ENCODE measurements at places on chromosomes 1 and 21.

- DNase-seq, result no peak
Observed at GRCh38 chr1:88216441-88216840, 467.6 kb upstream of the PKN2 start.

DNA sequence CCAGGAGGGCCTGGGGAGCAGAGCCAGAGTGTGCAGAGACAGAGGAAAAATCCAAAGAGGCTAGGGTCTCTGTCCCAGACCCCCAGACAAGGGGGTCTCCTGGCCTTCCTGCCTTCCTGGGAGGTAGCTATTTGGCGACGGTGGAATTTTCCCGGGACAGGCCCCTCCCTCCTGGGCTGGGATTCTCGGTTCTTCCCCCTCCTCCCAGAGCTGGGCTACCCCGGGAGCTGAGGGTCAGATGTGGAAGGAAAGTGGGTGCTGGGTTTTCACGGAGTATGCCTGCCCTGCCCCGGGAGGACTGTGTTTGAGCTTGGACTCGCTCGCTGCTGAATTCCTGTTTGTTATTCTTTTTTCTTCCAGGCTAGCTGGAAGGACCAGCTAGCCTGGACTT lies 759 bp downstream of the AMPD2 start:
- no peak for DNase-seq

DNA sequence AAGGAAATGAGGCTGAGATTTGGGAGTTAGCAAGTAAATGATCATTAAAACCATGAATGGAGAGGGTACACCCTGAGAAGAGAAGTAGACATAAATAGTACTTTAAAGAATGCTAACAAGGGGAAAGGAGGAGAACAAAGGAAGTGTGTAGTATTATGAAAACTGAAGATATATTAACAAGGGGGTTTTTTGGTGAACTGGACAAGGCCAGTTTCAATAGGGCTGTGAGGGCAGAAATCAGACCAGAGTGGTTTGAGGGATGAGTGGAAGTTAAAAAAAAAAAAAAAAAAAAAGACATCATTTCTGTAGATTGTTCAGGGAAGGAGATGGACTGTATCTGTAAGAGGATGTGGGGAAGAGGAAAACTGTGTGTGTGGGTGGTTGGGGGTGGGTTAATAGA lies 137.1 kb downstream of the PLA2G4A start:
- DNase-seq, result no peak

DNA sequence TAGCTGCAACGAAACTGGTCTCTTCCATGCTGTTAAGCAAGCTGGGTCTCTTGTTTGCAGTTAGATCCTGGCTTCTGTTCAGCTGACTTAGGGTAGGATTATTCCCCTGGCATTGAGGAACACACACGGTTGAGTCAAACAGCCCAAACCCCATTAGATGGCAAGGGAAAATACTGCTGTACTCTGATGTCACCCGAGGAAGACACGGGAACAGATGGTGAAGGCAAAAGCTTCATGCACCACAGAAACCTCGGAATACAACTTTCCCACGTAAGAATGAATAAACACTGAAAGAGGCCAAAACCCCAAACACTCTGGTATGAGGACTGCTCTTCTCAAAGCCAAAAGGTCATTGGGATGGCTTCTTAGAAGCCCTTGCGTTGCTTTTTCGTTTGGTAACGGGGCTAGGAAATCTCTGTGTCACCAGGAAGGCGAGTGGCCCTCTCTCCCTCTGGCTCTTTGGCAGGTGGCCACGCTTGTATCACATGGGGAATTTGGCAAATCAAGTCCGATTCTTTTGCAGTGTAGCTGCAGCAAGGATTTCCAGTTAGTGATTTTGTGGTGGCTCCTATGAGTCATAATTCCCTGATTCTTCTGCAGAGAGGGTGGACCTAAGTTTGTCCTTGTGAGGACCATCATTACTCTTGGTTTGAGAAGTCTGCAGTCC lies 16.7 kb upstream of the LYST start:
- no peak for DNase-seq

DNA sequence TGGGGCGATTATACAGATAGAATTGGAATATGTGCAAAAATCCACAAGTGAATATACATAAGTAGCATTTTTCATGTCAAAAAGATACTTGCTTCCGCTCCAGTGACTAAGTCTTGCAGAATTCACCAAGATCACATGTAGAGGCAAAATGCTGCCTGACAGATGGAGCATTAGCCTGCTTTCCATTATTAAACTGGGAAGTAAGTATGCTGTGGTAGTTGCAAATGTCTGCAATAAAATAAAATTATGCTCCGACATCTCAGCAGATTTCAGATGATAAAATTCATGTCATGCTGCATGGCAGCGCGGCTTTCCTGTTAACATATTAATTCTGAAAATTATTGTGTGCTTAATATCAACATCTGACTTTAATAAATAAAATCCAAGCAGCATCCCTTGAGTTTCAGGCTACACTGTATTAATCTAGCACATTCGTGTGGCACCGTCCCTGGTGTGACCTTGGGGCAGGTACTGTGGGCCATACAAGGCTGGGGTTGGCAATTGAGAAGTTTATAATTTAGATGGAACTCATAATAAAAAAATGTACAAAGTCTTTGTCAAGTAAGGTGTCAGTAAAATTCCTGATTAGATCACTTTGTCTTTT lies 366.4 kb upstream of the ZP4 start:
- DNase-seq, result no peak

DNA sequence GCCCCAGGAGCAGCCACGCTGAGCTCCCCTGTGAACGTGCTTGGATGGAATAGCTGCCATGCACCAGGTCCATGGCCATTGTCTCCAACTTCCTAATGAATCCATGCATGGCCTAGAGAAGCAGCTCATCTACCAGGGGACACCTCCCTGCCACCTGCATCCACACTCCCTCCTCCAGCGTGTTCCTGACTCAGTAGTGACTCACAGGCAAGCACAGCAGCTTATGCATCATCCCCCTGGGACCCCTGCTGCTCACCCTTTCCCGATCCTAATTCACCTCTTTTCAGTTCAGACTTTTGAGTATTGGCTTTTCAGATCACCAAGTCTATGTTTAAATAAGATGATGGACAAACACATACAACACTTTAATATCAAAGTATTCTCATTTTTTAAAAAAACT lies 39.9 kb upstream of the TADA1 start:
- no peak for DNase-seq

- DNase-seq, result no peak
Observed at GRCh38 chr1:235004840-235005391, 123.7 kb downstream of the TOMM20 start.

DNA sequence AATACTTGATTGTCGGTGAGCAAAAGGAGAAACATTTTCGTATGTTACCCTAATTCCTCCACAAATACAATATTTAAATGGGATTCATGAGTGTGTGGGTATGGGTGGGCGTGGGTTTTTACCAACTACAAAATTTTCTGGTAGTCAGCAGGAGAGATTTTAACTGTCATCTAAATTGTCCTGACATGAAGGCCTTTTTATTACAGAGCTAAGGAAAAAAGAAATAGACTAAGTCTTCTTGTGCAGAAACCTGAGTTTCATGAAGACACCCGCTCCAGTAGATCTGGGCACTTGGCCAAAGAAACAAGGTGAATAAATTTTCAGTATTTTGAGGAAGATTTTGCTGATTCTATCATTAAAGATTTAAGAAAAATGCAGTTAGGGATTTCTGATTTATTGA lies 752 bp downstream of the RGS18 start:
- no peak for DNase-seq

DNA sequence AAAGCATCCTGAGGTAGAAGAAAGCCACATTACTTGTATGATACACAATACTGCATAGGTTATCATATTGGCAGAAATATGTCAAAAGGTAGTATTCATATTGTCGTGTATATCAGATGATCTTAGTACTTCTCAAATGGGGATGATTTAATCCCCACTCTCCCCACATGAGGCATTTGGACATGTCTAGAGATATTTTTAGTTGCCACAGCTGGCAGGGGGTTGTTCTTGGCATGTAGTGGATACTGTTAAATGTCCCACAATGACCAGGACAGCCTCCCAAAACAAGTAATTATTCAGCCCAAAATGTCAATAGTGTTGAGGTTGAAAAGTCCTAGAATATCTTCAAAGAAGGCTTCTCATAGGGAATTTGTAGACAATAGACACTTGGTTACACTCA lies 162.8 kb downstream of the NEGR1 start:
- no peak for DNase-seq

DNA sequence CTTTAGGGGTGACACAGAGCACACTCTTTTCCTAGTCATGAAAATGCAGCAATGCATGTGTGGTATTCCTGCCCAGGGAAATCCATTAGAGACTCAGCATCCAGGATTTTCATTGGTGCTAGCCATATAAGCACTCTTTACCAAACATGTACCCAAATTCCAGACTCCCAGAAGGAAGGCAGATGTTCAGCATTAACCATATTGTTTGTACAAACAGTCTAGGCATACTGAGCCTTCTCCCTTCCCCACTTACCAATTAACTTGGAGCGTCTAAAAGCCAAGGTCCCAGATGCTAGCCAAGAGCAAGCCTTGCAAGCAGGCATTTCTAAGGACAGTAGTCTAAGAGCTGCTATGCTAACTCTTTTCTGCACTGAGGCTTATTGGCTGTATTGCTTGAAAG lies 27.9 kb downstream of the ZBED6 start:
- no peak for DNase-seq

DNA sequence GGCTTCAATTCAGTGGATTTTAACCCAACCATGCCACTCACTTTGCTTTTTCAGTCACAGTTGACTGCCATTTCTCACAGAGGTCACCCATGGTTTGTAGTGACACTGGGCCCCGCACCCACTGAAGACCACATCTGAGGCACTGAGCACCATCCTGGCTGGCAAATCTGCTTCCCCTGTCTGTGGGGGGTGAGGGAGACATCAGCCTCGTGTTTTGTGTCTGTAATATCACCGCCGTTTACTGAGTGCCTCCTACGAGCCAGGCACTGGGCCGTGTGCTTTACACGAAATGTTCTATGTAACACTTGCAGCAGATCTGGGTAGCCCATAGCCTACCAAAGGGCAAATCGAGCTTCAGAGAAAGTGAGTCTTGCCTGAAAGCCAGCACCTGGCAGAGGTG lies 161.8 kb downstream of the PGBD5 start:
- no peak for DNase-seq

GRCh38 chr1:22773981-22774832 lies 63.6 kb downstream of the EPHB2 start:
- DNase-seq, result no peak

DNA sequence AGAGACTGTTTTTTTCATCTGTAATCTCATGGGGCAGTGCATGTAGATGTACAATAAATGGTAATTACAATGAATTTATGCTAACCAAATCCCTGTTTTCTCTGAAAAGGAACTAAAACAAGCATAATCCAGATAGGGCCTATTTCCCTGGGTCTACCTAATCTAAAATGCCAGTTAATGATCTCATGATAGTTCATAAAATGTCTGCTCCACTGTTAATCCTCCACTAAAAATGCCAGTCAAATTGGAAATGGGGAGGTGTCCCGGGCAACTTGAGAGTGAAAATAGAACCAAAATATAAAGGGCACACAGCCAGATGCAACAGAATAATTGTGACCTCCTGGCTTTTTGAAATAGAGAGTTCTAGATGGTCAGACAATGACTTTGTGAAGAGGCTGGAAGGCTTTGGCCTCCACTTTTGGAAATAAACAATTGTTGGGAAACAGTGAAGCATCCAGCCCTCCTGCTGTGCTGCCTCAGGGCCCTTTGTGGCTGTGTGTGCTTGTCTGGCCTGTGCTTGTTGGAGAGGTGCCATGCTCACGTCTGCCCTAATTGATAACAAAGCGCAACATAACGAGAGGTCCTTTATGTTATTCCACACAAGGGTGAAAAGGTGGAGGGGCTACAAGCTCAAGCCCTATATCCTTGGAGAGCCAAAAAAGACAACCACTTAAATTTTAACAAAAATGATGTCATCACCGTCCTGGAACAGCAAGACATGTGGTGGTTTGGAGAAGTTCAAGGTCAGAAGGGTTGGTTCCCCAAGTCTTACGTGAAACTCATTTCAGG lies 97.7 kb downstream of the ATP5PO start:
- DNase-seq, result no peak

DNA sequence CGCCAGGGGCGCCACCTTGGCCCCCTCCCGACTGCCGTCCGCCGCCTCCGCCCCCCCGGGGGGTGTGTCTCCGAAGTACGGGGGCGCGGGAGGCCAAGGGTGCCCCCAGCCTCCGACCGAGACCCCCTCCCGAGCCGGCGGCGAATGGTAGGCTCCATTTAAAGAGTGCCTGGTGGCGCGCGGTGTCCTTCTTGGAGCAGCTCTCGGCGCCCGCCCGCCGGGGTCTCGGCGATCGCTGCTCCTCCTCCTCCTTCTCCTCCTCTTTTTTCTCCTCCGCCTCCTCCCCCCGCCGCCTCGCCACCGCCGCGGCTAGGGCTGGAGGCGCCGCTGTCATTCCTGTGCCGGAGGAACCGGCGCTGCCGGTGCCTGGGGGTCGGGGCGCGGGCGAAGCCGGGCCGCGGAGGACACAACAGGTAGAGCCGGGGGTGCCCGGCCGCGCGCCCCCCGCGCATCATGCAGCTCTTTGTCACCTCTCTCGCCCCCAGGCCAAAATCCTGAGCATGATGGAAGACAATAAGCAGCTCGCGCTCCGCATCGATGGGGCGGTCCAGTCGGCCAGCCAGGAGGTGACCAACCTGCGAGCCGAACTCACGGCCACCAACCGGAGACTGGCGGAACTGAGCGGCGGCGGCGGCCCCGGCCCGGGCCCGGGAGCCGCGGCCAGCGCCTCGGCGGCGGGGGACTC lies at the start of gene KAZN:
TSS of gene KAZN (plus strand) at position 188 of the 685 bp plus-strand sequence.
- no peak for DNase-seq

DNA sequence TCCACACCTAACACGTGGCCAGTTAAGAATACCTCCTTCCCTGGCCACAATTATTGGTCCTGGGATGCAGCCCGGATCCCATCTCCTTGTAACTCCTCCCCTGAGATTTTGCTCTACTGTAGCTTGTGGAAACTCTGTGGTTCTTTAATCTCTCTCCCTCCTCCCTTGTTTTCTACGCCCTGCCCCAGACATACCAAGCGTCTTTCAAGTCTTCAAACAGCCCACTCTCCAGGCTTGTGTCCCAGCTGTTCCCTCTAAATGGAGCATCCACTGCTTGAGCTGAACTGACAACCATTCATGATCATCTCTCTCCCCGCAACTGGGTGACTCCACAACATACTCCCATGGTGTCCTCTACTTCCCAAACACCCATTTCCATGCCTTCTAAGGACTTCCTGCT lies 111.6 kb downstream of the SIPA1L2 start:
- no peak for DNase-seq

GRCh38 chr1:186812570-186812969 lies 16.2 kb upstream of the PLA2G4A start:
- no peak for DNase-seq

DNA sequence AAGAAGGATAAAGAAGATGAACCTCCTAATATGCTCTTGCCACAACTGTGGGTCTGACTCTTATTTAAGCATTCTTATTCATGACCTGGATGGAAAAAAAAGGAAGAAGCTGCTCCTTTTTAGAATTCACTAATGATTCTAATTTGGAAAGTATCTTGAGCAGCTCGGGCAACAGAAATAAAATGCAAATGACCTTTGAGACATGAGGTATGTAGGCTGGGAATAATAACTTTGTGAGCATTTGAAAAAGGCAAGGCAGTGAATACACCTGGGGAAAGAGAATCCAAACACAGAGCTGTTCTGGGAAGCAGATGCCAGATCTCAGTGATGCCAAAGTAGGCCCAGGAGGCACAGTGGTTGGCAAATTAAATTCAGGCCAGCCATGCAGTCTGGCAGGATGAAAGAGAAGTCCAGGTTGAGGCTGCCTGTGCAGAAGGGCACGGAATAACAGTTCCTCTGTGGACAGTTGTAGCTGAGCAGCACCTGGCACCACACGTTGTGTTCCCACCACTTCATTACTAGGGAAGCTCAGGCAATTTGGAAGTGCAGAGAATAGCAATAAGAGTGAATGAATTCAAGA lies 320.8 kb upstream of the ST6GALNAC5 start:
- DNase-seq, result no peak

All from NCI-H187 treated with DMSO at 0.1 percent for 48 hours (cell line).